ENCODE measurements at places on chromosomes 5 and 9.

DNA sequence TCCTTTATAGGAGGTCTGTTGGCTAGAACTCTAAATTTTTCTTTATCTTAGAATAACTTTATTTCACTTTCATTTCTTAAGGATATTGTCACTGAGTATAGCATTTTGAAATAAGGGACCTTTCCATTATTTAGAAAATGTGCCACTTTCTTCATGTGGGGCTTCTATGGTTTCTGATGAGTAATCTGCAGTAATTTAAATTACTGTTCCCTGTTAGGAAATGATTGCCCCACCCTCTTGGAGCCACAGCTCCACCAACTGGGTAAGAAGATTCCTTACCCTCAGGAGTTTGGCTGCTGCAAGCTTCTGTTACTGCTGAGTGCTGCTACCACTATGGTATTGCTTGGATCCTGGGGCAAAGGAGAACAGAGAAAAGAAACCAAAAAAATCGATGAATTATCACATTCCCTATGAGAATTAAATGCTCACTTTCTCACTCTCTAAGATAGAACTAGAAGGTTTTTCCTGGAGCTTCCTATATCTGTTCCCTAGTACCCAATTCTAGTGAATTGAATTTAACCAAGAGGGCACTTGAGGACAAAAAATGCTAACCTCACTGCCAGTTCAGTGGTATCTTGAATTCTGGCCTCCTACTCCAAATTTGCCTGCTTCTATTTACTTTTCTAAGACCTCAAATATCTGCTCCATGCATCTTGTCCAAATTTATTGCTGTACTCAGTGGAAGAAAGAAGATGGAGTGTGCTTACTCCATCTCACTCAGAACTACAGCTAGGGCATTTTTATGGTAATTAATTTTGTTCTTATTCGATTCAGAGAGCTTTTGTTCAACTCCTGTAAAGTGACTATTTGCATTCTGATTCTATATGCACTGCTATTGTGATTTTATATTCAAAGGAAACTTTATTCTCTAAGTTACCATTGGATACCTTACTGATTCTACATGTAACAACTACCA, 2111.3 kb downstream of the MAT2B start:
- DNase-seq: no peak

GRCh38 chr9:73683862-73684591, 532.4 kb downstream of the ANXA1 start:
- no peak for DNase-seq

- no peak for DNase-seq
These were observed 57.4 kb downstream of the ADAMTSL1 start for GRCh38 chr9:18531136-18532065.

DNA sequence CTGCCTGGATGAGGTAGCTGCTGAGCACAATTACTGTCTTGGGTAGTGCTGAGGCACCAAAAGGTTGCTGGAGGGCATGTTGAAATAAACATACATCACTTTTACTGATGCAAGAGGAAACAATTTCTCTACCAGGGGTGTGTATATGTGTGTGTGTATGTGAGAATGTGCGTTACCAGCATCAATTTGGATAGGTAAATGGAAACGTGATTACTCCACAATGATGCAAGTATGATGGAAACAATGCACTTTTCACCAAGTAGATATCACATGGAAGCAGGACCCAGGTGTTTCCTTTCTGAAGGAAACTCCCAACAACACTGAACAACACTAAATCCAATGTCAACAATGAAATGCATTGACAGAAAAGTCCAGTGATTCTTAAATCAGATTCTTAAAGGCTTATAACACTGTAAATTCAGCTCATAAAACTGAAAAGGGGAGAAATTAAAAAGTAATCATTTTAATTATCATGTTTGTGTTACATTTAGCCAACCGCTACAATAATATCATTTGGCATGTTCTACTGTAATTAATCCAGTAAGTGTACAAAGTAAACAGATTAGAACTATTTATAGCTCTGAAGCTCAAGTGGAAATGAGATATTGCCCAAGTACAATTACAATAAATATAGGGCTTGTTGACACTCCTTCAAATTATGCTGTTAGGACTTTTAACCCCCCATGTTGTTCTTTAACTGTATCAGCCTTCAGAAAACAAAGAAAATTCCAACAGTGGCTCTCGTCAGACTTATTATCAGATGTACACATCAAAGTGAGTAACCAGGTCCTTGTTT, 25.3 kb downstream of the YIPF5 start:
- no peak for DNase-seq

DNA sequence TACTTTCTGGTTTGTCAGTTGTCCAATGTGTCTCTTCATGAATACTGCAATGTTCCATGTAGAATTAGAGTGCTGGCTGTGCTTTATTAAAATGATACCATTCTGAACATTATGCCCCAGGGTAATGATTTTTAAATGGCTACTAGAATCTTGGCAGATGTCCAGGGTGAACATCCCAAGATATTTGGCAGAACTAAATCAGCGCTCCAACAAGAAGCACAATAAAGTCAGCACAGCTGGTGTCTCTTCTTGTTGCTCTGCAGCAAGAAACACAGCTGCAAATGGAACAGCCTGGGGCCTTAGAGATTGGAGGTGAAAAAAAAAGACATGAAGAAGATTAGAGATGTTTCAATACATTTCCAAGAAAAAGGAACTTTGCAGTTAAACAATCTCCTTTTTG, 248.3 kb downstream of the CDH18 start:
- DNase-seq: no peak

DNA sequence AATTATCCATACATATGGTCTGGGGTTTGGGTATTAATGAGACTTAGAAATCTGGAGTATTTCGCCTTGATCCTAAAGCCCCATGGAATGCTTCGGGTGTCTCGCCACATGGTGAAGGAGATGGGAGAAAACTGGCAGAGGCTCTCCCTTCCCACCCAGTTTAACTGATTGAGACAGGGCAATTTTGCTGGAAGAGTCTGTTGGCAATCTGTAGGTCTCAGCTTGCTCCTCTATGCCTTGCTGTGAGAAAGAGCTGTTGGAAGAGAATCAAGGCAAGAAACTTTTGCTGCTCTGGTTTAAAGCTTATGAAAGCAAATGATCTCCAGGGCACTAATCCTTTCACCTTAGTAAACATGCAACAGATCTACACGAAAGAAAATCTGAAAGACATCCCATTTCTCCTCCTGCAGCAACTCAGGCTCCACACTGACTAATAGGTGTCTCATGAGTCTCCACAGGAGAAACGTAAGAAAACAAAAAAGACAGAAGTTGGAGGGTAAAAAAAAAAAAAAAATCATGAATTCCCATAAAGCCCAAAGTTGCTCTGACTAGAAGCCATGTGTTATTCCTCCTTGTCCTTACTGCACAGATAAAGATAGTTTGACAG, 369.9 kb downstream of the EFNA5 start:
- DNase-seq: no peak

GRCh38 chr9:84697509-84698114, 28.1 kb downstream of the NTRK2 start:
- DNase-seq: peak; percentile 64

GRCh38 chr9:4298255-4299004, 1.4 kb downstream of the GLIS3 start:
- DNase-seq: peak; percentile 36

GRCh38 chr9:32728181-32728580, 55.2 kb upstream of the TMEM215 start:
- DNase-seq: no peak

DNA sequence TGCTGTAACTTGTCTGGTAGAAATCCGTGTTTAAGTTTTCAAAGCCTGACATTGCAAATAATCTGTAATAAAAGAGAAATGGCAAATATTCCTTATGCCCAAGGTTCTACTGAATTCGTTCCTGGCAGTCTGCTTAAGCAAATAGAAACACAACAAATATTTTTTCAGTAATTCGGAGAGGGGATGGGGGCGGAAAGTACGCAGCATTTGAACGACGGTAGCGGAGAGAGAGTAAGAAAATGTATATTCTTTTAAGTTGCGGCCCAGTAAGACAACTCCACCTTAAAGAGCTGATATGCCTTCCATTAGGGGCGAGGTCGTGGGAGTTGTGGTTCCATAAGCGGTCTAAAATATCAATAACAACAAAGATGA, 569 bp downstream of the YIPF5 start:
- no peak for DNase-seq

DNA sequence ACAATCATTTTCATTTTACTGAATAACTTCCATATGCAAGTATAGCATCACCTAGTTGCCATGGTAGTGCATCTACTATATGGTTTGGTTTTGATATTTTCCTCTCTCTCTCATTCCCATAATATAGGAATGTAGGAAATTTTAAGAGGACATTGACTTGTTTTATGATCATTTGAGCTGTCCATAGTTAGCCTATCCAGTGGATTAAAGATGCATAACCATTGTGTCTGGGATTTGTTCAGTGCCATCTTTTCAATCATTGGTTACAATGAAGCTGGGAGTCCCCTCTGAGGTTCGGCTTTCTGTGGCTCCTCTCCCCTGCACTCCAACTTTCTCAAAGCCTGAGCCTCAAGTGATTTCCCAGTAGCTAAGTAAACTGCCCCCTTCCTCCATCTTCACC, 458.5 kb downstream of the RAB3C start:
- DNase-seq: no peak

GRCh38 chr5:29697785-29698414, 1495.6 kb upstream of the CDH6 start:
- no peak for DNase-seq

DNA sequence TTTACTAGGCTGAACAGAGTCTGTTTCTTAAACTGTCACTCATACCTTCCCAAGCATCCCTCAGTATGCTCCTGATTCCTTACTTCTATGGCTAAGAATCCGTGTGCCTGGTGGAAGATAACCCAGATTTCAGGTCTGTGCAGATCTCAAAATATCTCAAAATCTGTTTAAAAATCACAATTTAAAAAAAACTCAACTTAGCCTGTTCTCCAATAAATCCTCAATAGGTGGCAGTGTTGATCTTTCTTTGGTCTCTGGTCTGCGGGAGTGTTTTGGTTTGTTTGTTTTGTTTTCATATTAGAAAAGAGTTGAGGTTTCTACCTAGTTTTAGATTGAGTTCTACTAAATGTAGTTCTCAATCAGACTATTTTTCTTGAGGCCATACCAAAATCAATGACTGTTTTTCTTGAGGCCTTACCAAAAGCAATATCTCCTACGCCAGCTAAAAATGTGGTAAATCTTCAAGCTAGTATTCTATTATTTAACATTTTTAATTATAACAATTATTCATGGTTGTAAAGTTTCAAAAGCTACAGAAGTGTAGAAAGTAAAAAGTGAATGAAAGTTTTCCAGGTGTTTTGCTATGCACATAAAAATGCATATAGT, 57.9 kb downstream of the TGFBR1 start:
- peak; percentile 66 for DNase-seq

DNA sequence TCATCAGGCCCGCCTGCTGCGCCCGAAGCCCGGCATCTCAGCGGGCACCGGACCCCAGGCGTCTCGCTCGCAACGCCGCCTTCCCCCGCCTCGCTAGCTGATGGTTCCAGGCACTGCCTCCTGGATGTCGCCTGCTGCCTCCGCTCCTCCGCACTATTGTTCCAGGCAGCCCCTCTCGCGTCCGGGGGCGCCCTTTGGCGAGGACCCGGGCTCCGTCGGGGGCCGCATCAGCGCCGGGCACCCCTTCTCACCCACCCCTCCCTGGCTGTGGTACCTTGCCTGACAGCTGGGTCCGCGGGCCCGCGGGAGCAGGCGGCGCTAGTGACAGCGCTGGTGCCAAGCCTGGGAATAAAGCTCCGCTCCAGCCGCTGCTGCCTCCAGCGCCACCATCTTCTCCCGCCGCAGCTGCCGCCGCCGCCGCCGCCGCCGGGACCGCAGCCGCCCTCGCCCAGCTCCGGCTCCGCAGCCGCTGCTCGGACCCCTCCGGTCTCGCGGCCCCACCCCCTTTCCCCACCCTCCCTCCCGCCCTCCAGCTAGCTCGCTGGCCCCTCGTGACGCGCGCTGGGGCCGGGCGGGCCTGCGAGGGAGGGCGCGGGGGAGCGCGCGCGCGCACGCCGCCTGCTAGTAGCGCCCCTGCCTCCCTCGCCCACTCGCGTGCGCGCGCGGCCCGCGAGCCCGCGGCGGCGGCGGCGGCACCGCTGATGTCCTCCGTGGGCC, at the start of gene APBA1:
Gene APBA1 (minus strand): TSS at position 493 of the 717 bp plus-strand sequence.
- DNase-seq: no peak

- DNase-seq: no peak
These were observed 44.2 kb downstream of the SMC2 start for GRCh38 chr9:104138243-104138868.

DNA sequence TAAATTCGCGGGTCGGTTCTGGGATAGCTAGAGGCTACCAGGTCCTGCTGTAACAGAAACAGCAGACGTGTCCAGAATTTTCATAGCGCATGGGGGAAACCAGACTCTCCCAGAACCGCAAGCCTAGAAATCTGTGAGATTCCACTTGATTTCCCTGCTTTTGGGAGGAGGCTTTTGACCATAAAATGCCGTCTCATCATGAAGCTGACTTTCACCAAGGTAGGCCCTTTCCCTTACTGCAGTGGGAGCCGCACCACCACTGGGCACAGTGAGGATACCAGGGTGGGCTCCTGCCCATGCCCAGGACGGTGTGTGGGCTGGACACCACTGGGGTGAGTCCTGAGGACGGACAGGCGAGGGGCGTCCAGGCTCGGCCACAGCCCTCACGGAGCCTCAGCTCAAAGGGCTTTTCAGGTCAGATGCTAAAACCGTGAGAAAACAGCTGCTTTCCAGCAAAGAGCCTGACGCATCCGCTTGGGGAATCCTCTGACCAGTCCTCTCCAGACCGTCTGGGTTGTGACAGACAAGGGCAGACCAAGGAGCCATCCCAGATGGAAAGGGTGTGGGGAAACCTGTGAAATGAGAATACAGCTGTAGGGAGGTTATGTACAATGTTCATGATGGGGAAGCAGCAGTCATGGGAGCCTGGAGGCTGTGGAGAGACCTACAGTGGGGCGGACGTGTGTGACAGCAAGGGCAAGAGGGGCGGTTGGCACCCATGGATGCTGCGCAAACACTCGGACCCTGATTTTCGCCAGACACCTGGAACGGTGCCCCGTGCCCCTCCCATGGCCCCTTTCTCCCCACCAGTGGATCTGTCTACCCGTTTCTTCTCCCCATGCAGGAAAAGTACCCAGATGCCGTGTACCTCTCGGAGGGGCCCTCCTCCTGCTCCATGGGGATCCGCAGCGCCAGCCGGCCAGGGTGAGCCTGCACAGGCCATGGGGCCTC, 59.2 kb downstream of the IPPK start:
- no peak for DNase-seq

GRCh38 chr9:127611603-127611898, 526 bp upstream of the STXBP1 start:
- no peak for DNase-seq

- DNase-seq: no peak
These were observed 259.1 kb downstream of the ARHGAP26 start for GRCh38 chr5:143029293-143029692.

GRCh38 chr5:159027504-159027903, 72.2 kb downstream of the EBF1 start:
- DNase-seq: no peak

DNA sequence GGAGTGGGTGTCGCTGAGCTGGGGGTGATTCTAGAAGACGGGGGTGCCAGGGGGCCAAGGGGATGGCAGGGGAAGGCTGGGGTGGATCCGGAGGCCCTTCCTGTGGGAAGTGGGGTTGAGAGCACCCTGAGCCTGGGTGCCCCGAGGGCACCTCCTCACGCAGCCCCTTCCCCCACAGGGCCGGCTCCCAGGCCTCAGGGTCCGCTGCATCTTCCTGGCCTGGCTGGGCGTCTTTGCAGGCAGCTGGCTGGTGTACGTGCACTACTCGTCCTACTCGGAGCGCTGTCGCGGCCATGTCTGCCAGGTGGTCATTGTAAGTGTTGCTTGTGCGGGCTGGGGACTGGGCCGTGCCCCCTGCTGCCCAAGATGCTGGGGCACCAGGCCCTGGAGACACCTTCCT, 5.0 kb downstream of the DIPK1B start:
- DNase-seq: no peak

All from activated CD4-positive, alpha-beta T cell treated with anti-CD3 and anti-CD28 coated beads, Interleukin-2, Interleukin-4, amounts not matched to agents 100 ng/mL and 50 ng/mL, durations not matched to agents 16 hours and 8 hours (primary cell).